ENCODE measurements at places on chromosomes 4 and X. TPM values are rescaled to one million over a fixed set of nuclear protein-coding genes. Genes with fewer than 3 reads are reported as not detected.

- H3K36me3 ChIP-seq: no peaks in the 10 kb centered on the region
- H3K4me3 ChIP-seq: no peak overlapping the region
- H3K4me1 ChIP-seq: no peaks in the 10 kb centered on the region
- no peak overlapping the region for H3K27ac ChIP-seq
Measured at GRCh38 chr4:100106982-100107381, 83.3 kb downstream of the DDIT4L start.

Gene ARAP2
- not detected for total RNA-seq

- peaks cover 4% of the 10 kb centered on the region for H3K4me1 ChIP-seq
- H3K27me3 ChIP-seq: no peaks in the 10 kb centered on the region
- no peak overlapping the region for H3K27ac ChIP-seq
- H3K4me3 ChIP-seq: no peak overlapping the region
- no peak for DNase-seq
Measured at GRCh38 chrX:97402903-97403302, 519.2 kb downstream of the RPA4 start.

DNA sequence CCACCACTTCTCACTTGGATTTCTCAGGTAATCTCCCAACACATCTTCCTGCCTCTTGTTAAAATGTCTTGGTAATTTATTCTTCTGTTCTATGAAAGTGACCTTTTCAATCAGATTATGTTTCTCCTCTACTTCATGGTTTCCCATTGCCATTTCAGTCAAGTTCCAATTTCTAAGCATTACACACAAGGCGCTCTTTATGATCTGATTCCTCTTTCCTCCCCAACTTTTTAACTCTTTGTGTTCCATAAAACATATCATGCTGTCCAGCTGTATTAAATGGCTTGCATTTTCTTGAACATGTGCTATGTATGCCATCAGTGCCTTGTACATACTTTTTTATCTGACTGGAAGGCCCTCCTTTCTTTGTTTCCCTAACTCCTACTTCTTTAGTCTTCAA is 13.1 kb upstream of the ART3 start:
- no peaks in the 10 kb centered on the region for H3K36me3 ChIP-seq
- H3K4me3 ChIP-seq: no peak overlapping the region
- H3K27ac ChIP-seq: no peak overlapping the region
- H3K4me1 ChIP-seq: no peaks in the 10 kb centered on the region

Gene CETN2
- total RNA-seq: 51.7 TPM

Gene DCAF8L2
- not detected for total RNA-seq

Gene MAGEA9B
- total RNA-seq: not detected

GRCh38 chrX:42772874-42773273 is 5.1 kb downstream of the PPP1R2C start:
- no peaks in the 10 kb centered on the region for H3K27me3 ChIP-seq
- H3K4me3 ChIP-seq: no peak overlapping the region
- no peak for DNase-seq
- no peak overlapping the region for H3K27ac ChIP-seq
- H3K36me3 ChIP-seq: no peaks in the 10 kb centered on the region
